Effector memory CD8-positive, alpha-beta T cell (primary cell): ENCODE measurements at places on chromosomes 4 and X.
A peak's percentile ranks its signal among the peaks of the same experiment; 100 is the strongest.

GRCh38 chr4:176767183-176767582 lies 25.5 kb downstream of the VEGFC start:
- H3K27me3 ChIP-seq = no peaks in the 10 kb centered on the region
- no peak for DNase-seq

- no peaks in the 10 kb centered on the region for H3K27me3 ChIP-seq
- H3K4me1 ChIP-seq = no peaks in the 10 kb centered on the region
- no peak overlapping the region for H3K27ac ChIP-seq
- DNase-seq = no peak
These were observed 28.2 kb upstream of the CEP135 start for GRCh38 chr4:55920571-55920970.

DNA sequence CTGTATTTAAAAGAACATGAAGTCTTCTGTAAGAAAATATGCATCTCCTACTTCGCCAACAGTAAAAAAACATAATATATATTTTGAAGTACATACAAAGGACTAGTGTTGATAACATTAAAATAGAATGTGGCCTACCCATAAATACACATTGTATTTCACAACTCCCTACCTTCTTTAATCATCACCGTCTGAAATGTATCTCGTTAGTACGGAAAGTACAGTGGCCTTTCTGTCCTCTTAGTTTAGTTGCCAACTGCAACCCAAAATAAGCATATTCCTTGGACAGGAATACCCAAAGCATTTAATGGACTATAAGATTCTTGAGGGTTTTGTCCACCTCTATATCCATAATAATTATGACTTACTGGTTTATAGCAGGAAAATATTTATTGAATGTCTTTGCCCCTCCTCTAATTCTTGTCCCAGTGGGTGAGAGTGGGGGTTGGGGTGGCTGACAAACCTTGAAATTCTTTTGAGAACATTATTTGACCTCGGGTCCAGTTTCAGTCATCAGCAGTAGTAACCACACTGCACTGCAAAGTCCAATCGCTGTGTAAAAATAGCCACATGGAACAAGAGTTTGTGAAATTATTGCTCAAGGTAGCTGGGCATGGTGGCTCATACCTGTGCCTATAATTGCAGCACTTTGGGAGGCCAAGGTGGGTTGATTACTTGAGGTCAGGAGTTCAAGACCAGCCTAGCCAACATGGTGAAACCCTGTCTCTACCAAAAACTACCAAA lies 474.5 kb downstream of the KLHL13 start:
- H3K27ac ChIP-seq = no peak overlapping the region
- H3K4me1 ChIP-seq = no peaks in the 10 kb centered on the region
- no peaks in the 10 kb centered on the region for H3K27me3 ChIP-seq
- H3K36me3 ChIP-seq = no peaks in the 10 kb centered on the region

DNA sequence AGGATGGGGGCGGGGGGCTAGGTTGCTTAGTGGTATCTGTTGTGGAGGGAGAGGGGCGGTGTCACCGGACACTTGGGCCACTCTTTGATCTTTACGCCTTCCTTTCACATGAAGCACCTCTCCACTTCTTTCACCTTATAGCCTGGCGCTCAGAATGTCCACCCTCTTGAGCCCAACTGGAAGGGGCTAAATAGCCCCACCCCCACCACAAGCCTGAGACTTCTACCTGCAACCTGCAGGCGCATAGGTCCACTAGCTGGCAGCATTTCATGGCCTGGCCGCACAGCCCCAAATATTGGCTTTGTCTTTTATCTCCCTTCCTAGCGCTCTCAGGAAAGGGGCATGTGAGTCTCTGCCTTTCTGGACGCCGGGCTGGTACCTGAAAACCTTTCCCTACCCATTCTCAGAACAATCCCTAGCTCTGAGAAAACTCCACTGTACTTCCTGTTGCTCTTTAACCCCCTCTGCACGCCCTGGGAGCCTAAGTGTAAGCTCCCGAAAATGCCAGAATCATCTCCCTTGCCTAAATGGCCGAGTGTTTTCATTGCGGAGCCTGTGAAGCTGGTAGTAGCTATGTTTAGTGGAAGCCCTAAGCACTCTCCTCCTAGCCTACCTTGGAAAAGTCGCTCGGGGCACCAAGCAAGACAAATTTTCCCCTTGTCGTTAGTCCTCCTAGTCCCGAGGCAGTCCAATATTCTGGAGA lies 1.2 kb upstream of the TRPC5 start:
- no peaks in the 10 kb centered on the region for H3K4me1 ChIP-seq
- no peak for DNase-seq
- peaks cover 27% of the 10 kb centered on the region for H3K27me3 ChIP-seq
- H3K4me3 ChIP-seq = no peak overlapping the region
- no peak overlapping the region for H3K27ac ChIP-seq

DNA sequence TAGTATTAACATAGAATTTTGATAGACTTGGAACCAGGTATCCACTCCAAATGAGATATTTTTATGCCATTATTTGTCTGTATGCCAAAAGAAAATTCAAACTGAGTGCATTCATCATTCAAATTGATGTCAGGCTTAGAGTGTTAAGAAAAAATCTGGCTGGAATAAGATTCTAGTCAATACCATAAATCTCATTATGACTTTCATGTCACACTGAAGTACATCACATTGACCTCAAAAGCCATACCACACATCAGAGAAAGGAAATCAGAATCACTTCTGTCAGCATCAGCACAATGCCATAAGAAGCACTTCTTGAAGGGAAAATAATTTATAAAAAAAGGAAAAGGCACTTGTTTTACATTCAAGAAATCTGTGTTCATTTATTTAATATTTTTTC lies 119.0 kb upstream of the BMP3 start:
- H3K4me1 ChIP-seq = no peaks in the 10 kb centered on the region
- H3K4me3 ChIP-seq = no peak overlapping the region
- H3K27me3 ChIP-seq = peaks cover under 1% of the 10 kb centered on the region
- H3K36me3 ChIP-seq = no peaks in the 10 kb centered on the region

DNA sequence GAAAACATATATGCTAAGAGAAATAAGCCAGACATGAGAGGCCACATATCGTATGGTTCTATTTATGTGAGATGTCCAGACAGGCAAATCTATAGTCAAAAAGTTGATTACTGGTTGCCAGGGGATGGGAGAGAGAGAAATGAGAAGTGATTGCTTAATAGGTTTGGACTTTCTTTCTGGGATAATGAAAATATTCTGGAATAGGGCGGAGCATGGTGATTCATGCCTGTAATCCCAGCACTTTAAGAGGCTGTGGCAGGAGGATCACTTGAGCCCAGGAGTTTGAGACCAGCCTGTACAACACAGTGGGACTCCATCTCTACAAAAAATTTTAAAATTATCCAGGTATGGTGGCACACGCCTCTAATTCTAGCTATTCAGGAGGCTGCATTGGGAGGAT lies 22.4 kb downstream of the RBM47 start:
- no peak overlapping the region for H3K27ac ChIP-seq
- DNase-seq = no peak
- H3K4me3 ChIP-seq = no peak overlapping the region
- peaks cover 6% of the 10 kb centered on the region for H3K27me3 ChIP-seq
- H3K4me1 ChIP-seq = no peaks in the 10 kb centered on the region

- peak overlapping the region; percentile 79 for H3K4me3 ChIP-seq
- H3K4me1 ChIP-seq = peaks cover 26% of the 10 kb centered on the region
- no peaks in the 10 kb centered on the region for H3K36me3 ChIP-seq
- no peak overlapping the region for H3K27ac ChIP-seq
These were observed 477 bp downstream of the FGF5 start for GRCh38 chr4:80266902-80267380.

DNA sequence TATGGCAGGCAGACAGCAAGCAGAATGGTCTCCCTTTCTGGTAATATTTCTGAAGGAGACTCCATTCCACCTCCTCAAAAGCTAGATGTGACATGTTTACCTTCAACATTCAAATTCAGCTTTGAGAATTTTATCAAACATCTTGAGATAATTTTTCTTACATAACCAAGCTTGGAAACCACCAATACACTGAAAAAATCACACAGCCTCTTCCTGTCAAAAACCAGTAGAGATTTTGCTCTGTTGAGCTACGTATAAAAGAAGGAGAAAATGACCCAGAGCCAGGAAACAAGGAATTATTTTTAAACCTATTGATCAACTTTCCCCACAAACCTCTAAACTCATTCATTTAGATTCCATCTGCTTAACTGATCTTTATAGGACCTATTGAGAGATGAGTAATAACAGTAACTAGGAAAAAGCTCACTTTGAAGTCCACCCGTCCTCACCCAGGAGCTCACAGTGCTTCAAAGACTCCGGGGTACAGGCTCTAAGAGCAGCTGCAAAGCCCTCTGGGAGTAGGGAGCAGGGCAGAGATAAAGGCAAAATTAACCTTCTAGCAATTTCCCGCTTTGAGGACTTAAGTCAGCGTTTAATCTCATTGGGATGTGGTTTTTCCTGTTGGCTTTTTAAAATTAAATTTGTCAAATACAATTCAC lies 318.2 kb upstream of the RASGEF1B start:
- H3K27me3 ChIP-seq = no peaks in the 10 kb centered on the region
- H3K36me3 ChIP-seq = no peaks in the 10 kb centered on the region
- no peak overlapping the region for H3K4me3 ChIP-seq
- no peak for DNase-seq
- no peak overlapping the region for H3K27ac ChIP-seq

DNA sequence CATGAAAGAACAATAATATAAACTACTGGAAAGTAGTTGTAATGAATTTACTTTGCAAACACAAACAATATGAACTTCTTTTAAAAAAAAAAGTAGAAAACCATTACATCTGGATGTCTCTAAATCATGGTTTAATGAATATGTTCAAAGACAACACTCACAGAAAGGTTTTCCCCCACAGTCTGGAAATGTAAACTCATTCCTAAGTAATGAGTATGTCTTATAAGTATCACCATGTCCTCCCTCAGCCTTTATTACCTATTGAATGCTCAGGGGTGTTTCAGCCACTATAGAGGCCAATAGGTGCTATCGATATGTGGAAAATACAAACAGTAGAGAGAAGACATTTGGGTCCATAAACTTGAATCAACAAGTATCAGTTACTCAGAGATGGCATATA lies 186.7 kb downstream of the PALLD start:
- no peak for DNase-seq
- no peaks in the 10 kb centered on the region for H3K27me3 ChIP-seq
- no peaks in the 10 kb centered on the region for H3K4me1 ChIP-seq
- H3K27ac ChIP-seq = no peak overlapping the region
- no peak overlapping the region for H3K4me3 ChIP-seq

- no peaks in the 10 kb centered on the region for H3K4me1 ChIP-seq
- H3K36me3 ChIP-seq = no peaks in the 10 kb centered on the region
These were observed 40.5 kb upstream of the YTHDC1 start for GRCh38 chr4:68390205-68390935.
